Activated CD4-positive, alpha-beta memory T cell treated with anti-CD3 and anti-CD28 coated beads for 36 hours (primary cell): ENCODE measurements at places on chromosomes 3 and 15. TPM values are rescaled to one million over a fixed set of nuclear protein-coding genes. Genes with fewer than 3 reads are reported as not detected.

GRCh38 chr3:71978150-71978721, 193.3 kb upstream of the PROK2 start:
- H3K36me3 ChIP-seq: peaks cover 3% of the 10 kb centered on the region
- H3K4me3 ChIP-seq: peak overlapping the region; percentile 38
- H3K4me1 ChIP-seq: peaks cover 44% of the 10 kb centered on the region
- peak; percentile 67 for DNase-seq
- peaks cover 19% of the 10 kb centered on the region for H3K27me3 ChIP-seq

DNA sequence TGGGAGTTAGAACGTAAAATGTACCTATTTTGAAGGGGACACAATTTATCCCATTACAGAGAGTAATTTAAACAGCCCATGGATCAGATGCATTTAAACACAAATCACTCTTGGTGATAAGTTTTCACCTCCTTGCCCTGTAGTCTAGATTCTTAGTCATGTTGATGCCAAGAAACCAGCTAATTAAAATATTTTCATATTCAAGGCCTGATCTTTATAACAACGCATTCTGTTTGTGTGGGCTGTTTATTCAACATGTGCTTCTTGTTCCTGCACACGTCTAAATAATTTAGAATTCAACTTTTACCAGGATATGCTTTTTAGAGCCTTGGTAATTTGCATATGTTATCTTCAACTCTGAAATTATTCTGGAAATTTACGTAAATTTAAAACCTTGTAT, 25.8 kb downstream of the SNX1 start:
- H3K27me3 ChIP-seq: no peaks in the 10 kb centered on the region
- no peak for DNase-seq
- no peak overlapping the region for H3K4me3 ChIP-seq
- no peaks in the 10 kb centered on the region for H3K4me1 ChIP-seq

SNX33 gene
- total RNA-seq: 3.2 TPM

NAA80 gene
- total RNA-seq: 18.8 TPM

- no peak overlapping the region for H3K4me3 ChIP-seq
- H3K36me3 ChIP-seq: peaks cover 14% of the 10 kb centered on the region
- H3K27ac ChIP-seq: no peak overlapping the region
- peaks cover 33% of the 10 kb centered on the region for H3K4me1 ChIP-seq
- no peaks in the 10 kb centered on the region for H3K27me3 ChIP-seq
- DNase-seq: no peak
Measured at GRCh38 chr3:141434255-141434654, 52.6 kb upstream of the RASA2 start.

GRCh38 chr3:51722362-51722761, 15.5 kb downstream of the GRM2 start:
- no peaks in the 10 kb centered on the region for H3K36me3 ChIP-seq
- no peak overlapping the region for H3K27ac ChIP-seq
- peaks cover 23% of the 10 kb centered on the region for H3K4me1 ChIP-seq
- H3K4me3 ChIP-seq: no peak overlapping the region
- DNase-seq: peak; percentile 47

CORO2B gene
- total RNA-seq: 0.19 TPM

EAF2 gene
- 14.4 TPM for total RNA-seq

DNA sequence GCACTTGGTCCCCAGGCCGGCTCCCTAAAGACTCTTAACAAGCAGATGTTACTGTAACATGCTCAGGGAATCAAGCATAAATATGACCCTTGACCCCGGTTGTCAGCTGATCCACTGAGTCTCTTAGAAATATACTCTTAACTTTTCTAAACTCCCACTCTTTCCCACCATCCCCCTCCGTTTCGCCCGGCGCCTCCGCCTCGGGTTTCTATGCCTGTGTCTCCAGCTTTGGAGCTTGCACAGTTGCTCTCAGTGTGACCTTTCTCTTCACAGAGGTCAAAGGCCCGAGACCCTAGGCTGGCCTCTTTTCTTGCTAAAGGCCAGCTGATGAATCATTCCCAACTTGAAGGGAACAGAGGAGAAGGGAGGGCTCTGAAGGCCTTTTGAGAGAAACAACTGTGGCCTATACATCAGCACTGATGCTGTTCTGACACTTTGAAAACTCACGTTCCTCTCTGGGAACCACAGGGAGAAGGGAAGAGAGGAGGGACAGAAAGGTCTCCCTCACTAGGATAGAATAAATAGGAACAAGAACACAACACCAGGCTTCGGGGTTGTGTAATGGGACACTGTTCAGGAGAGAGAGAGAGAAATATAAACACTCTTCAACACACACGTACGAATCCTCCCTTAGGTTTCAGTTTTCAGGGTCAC, 484.5 kb upstream of the NR2F2 start:
- no peak for DNase-seq
- no peaks in the 10 kb centered on the region for H3K27me3 ChIP-seq
- peaks cover 3% of the 10 kb centered on the region for H3K4me1 ChIP-seq
- H3K27ac ChIP-seq: no peak overlapping the region
- H3K36me3 ChIP-seq: no peaks in the 10 kb centered on the region

DNA sequence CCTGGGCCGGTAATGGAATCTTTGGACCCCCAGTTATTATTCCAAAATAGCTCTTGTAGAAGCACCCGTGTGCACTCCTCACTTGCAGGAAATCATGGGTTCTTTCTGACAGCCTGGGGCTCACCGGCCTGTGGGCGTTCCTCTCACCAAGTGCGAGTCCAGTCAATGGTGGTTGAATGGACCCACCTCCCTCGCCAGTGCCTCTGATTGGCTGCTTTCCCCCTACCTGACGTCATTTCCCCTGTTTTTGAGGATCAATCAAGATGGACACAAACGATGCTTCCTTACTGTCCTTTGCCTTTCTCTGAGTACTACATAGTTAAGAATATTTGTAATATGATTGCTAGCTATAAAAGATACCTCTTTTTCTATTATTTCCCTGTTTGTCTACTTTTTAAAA, 18.1 kb downstream of the MOBP start:
- no peaks in the 10 kb centered on the region for H3K36me3 ChIP-seq
- no peak overlapping the region for H3K27ac ChIP-seq
- H3K4me3 ChIP-seq: no peak overlapping the region
- no peaks in the 10 kb centered on the region for H3K4me1 ChIP-seq

- H3K27ac ChIP-seq: no peak overlapping the region
- no peak for DNase-seq
- no peak overlapping the region for H3K4me3 ChIP-seq
- no peaks in the 10 kb centered on the region for H3K36me3 ChIP-seq
- H3K27me3 ChIP-seq: peaks cover 12% of the 10 kb centered on the region
Measured at GRCh38 chr15:71387810-71388209, 272.5 kb downstream of the THSD4 start.

DNA sequence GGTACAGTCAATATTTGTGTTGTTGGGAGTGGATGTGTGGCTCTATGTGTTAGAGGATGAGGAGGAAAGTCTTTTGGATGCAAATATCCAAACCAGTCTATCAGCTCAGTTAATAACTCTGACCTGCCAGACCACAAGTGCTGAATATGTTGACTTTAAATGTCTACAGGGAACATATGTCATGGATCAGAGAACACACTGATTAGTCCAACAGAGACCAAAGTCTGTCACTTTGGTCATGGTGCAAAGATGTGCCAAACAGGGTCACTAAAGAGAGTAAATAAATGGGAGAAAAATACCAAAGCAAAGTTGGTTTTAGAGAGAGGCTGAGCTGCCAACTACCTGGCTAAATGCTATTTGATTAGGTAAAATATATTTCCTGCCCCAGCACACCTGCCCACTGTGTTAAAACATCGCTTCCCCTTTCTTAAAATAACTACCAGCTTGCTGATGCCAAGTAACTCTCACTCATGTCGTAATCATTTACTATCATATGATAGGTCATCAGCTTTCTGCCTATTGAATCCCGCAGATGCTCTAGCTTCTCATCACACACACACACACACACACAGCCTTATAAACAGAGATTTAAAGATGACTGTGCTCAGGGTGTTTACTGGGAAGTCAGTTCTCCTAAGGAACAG, 173.3 kb downstream of the PDZRN3 start:
- no peak overlapping the region for H3K27ac ChIP-seq
- no peaks in the 10 kb centered on the region for H3K4me1 ChIP-seq
- H3K36me3 ChIP-seq: no peaks in the 10 kb centered on the region

GRCh38 chr3:172478116-172478515, 29.9 kb upstream of the GHSR start:
- DNase-seq: no peak
- H3K27me3 ChIP-seq: no peaks in the 10 kb centered on the region
- H3K36me3 ChIP-seq: no peaks in the 10 kb centered on the region
- peaks cover 17% of the 10 kb centered on the region for H3K4me1 ChIP-seq
- H3K27ac ChIP-seq: no peak overlapping the region
- H3K4me3 ChIP-seq: no peak overlapping the region

DNA sequence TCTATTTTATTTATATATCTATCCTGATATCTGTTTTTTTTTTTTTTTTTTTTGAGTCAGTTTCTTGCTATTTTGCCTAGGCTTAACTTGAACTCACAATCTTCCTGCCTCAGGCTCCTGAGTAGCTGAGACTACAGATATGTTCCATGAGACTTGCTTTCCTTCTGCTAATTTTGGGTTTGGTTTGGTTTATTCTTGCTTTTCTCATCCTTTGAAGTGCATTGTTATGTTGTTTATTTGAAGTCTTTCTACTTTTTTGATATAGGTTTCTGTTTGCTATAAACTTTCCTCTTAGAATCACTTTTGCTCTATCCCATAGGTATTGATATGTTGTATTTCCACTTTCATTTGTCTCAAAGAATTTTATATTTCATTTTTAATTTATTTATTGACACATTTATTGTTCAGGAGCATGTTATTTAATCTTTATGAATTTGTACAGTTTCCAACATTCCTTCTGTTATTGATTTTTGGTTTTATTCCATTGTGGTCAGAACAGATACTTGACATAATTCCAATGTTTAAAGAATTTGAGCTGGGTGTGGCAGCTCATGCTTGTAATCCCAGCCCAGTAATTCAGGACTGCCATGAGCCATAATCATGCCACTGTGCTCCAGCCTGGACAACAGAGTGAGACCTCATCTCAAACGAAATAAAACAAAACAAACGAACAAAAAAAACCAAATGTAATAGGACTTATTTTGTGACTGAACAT, 62.3 kb upstream of the PLSCR4 start:
- H3K27ac ChIP-seq: no peak overlapping the region
- no peak overlapping the region for H3K4me3 ChIP-seq
- peaks cover 5% of the 10 kb centered on the region for H3K27me3 ChIP-seq
- H3K36me3 ChIP-seq: no peaks in the 10 kb centered on the region
- DNase-seq: no peak

DNA sequence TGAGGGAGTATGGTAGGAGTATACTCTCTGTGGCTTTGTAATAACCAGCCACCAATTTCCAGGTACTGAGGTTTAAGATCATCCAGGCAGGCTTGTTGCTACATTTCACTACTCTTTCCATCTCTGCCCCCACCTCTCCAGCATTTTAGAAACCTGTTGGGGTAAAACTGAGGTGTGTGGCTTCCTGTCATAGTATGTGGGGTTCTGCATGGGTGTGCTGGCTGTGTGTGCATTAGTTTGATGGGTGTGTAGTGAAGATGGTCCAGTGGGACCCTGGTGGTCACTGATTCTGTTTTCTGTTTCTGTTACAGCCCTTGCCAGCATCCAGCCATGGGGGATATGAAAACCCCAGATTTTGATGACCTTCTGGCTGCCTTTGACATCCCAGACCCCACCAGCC, 34.0 kb downstream of the ZNF592 start:
- peak overlapping the region; percentile 6 for H3K27ac ChIP-seq
- no peak overlapping the region for H3K4me3 ChIP-seq
- peaks cover 42% of the 10 kb centered on the region for H3K4me1 ChIP-seq
- no peak for DNase-seq
- H3K36me3 ChIP-seq: peaks cover 41% of the 10 kb centered on the region
- no peaks in the 10 kb centered on the region for H3K27me3 ChIP-seq

DNA sequence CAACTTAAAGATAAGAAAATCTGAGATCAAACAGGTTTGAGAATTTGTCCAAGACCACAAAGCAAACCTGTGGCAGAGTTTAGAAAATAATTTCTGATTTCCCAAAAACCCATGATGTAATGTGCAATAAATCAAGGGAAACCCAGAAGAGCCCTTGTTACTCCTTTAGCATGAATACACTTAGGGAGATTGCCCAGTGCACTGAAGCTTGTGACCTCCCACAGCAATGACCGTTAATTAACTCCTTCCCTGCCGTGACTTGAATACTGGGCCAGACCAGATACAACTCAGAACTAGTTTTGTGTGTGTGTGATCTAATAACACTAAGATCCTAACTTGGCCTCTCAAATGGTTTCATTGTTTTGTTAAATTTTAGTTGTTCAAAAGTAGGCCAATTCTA, 2.5 kb downstream of the PRKAR2A start:
- no peak for DNase-seq
- H3K27ac ChIP-seq: no peak overlapping the region

DNA sequence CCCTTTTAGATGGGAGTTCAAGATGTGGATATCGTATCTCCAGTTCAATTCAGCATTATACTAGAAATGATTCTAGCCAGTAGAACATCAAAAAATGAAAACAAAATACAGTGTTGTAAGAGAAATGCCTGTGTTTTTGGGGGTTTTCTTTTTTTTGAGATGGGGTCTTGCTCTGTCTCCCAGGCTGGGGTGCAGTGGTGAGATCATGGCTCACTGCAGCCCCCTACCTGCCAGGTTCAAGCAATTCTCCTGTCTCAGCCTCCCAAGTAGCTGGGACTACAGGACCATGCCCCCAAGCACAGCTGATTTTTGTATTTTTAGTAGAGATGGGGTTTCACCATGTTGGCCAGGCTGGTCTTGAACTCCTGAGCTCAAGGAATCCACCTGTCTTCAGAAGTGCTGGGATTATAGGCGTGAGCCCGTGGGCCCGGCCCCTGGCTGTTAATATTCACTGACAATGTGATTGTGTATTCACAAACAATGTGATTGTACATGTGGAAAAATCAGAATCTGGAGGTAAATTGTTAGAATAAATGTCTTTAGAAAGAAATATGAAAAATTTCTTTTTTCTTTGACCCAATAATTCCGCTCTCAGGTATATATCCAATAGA, 59.0 kb downstream of the ARIH1 start:
- H3K4me3 ChIP-seq: no peak overlapping the region
- H3K36me3 ChIP-seq: peaks cover 2% of the 10 kb centered on the region
- DNase-seq: peak; percentile 40
- H3K27me3 ChIP-seq: no peaks in the 10 kb centered on the region
- H3K4me1 ChIP-seq: peaks cover 37% of the 10 kb centered on the region

DNA sequence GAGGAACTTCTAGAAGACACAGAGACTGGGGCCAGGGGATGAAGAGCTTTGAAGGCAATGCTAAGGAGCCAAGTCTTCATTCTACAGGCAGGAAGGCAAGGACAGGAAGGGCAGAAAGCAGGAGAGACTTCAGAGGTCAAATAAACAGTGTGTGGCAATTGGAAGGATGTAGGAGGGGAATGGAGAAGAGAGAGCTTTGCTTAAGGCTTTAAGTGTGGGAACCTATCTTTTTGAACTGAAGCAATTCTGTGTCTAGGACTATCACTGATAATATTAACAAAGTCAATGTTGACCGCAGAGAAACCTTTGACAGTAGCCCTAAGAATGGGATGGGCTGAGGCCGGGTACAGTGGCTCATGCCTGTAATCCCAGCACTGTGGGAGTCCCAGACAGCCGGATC, 325.0 kb downstream of the FOXP1 start:
- H3K36me3 ChIP-seq: peaks cover 14% of the 10 kb centered on the region
- no peak for DNase-seq
- H3K4me3 ChIP-seq: no peak overlapping the region
- H3K27ac ChIP-seq: no peak overlapping the region
- no peaks in the 10 kb centered on the region for H3K27me3 ChIP-seq
